ENCODE measurements at places on chromosomes 16 and 17. TPM values are rescaled to one million over a fixed set of nuclear protein-coding genes. Genes with fewer than 3 reads are reported as not detected.

BAHCC1 gene
- total RNA-seq = 13.5 TPM

- no peak for DNase-seq
Measured at GRCh38 chr17:57649731-57650484, 95.2 kb downstream of the CCDC182 start.

GRCh38 chr17:70868149-70868548 lies 698.8 kb downstream of the KCNJ2 start:
- DNase-seq = no peak

- DNase-seq = no peak
Measured at GRCh38 chr17:80096561-80097021, 4.8 kb upstream of the GAA start.

OTOP2 gene
- total RNA-seq = not detected

All from cardiac septum (tissue), 1 donor.